Karpas-422 (cell line): ENCODE measurements at places on chromosomes 2 and 18. TPM values are rescaled to one million over a fixed set of nuclear protein-coding genes. Genes with fewer than 3 reads are reported as not detected.

DNA sequence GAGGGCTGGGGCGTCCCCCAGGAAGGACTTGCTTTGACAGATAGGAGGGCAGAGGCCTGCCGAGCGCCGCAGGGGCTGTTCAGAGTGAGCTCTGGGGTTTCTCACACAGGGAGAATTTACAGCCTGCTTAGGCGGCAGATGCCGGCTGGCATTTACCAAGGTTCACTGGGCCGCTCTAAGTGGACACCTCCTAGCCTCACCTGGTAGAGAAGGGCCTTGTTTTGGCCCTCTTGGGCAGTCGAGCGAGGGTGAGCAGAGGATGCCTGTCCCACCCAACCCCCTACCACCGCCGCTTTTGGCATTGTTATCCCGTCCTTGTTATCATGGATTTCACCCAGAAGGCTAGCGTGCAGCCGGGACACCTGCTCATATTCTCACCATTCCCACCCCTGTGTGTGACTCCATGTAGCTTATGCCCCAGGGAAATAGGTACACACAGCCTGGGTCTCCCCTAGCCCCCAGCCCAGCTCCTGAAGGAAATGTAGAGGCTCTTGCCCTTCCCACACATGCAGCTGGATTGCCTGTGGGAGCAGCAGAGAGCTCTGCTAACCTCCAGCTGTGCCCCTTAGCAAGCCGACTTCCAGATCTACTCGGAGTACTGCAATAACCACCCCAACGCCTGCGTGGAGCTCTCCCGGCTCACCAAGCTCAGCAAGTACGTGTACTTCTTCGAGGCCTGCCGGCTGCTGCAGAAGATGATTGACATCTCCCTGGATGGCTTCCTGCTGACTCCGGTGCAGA is 52.4 kb downstream of the FAM168B start:
- no peak for DNase-seq

DNA sequence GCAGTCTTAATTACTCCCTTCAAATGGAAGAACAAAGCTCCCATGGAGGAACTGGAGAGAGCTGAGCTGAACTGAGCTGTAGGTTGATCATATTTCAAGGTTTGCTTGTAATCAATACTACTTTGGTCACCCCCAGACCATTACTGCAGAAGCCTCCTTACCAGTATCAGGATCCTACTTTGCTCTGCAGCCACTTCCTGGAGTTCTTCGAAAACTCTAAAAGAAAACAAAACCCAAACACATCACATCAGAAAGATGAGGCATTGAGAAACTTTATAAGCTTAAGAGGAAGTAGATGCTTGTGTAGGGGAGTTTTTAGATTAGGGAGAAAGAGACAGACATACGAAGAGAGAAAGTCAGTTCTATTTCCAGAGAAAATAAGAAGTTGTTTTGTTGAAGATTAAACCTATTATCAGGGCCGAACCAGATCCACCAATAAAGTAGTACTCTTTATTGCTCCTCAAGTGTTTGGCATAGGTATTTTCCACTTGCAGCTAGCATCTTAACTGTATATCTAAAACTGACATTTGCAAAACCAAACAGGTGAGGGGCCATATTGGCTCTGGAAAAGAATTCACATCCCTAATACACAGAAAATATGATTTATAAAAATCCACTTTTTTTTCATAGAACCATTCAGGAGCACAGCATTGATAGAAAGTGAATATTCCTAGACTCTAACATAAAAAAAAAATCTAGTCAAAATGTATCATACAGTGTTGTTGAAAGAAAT is 166.9 kb upstream of the KLF7 start:
- no peak for DNase-seq

DNA sequence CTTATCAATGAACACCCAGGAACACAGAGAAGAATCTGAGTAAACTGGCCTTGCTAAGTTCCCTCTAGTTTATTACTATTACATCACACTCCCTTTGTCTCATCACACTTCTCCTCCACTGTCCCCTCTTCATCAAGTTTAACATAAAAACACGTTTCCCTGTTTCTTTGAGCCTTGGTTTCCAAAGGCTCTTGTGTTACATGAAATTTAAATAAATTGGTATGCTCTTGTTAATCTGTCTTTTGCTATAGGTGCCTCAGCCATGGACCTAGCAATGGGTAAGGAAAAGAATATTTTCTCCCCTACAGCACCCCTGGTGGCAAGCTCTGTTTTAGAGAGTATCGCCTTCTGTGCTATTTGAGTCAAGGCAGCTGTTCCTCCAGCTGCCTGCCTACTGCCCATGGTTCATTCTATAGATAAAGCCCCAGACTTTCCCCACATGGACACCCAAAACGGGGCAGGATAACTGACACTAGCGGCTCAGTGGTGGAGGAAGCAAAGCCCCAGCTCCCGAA is 31.8 kb downstream of the TGIF1 start:
- DNase-seq: peak; percentile 86

UGT1A8 gene
- 0.18 TPM in 1 of 2 replicates, not detected in the other for total RNA-seq

DNA sequence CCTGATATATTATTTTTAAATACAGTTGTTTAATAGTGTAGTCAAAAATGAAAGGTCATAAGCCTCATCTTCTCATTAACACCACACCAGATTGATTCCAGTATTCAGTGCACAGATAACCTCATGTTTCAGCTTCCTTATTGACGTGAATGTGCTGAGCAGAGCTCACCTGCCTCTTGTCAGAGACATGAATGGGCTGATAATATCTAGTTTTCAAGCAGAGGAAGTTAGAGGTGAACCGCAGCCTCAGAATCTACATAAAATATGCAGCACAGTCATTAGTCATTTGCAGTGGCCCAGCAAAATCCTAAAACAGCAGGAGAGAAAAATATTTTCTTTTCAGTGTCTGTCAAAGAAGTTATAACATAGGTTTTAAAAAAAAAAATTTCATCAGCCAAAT is 216.2 kb downstream of the GBX2 start:
- DNase-seq: no peak

FLACC1 gene
- 0.18 and 13.2 TPM in 2 replicates for total RNA-seq
